ENCODE measurements at places on chromosomes 6 and 20.

DNA sequence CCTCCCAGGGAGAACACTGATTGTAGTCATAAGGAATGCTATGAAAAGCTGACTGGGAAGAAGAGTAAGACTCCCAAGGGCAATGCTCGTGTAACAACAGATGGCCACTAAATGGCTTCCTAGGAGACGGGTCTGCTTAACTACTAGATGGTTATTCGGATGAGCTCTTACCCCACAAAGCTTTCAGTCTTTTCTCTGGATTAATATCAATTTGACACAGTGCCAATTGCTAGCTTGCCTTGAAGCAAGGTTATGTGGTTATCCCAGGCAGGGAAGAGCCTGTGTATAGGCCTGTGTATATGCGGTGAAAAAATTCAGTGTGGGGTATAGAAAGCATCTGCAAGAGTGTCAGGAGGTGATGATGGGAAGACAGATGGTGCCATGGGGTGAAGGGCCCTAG, 86.4 kb upstream of the NOX3 start:
- no peak for DNase-seq

DNA sequence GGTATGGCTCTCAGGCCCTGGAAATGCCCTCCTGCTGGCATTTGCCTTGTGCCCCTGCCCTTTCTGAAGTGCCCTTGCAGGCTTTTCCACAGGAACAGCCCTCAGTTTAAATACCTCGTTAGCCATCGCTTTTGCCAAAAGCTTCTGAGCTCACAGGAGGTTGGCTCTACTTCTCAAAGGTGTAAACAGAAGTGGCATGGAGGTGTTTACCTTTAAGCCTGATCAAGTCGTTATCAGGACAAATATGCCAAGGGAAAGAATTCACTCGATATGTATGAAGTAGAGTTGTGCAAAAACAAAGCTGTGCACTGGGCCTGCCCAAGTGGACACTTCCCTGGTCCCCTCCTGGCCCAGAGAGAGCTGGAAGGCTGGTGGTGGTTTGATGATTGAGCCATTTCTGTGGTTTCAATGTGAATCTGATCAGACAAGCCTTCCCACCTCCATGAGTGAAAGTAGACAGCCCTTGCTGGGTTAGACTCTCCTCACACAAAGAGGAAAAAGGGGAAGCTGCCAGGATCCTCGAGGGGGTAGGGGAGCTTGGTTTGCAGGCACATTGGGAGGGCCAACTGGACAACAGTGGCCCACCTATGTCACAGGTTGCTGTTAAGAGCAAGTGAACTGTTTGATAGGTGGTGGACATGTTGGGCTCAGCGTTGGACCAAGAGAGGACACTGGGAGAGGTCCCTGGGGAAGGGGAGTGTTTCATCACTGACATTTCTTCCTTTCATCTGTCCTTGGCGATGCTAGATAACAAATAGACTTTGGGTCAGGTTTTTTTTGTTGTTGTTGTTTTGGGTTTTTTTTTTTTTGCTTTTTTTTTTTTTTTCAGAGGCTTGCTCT, 98.7 kb downstream of the ZDHHC14 start:
- no peak for DNase-seq

- DNase-seq, result no peak
Observed at GRCh38 chr20:30502670-30503069, 754.8 kb upstream of the DEFB115 start.

DNA sequence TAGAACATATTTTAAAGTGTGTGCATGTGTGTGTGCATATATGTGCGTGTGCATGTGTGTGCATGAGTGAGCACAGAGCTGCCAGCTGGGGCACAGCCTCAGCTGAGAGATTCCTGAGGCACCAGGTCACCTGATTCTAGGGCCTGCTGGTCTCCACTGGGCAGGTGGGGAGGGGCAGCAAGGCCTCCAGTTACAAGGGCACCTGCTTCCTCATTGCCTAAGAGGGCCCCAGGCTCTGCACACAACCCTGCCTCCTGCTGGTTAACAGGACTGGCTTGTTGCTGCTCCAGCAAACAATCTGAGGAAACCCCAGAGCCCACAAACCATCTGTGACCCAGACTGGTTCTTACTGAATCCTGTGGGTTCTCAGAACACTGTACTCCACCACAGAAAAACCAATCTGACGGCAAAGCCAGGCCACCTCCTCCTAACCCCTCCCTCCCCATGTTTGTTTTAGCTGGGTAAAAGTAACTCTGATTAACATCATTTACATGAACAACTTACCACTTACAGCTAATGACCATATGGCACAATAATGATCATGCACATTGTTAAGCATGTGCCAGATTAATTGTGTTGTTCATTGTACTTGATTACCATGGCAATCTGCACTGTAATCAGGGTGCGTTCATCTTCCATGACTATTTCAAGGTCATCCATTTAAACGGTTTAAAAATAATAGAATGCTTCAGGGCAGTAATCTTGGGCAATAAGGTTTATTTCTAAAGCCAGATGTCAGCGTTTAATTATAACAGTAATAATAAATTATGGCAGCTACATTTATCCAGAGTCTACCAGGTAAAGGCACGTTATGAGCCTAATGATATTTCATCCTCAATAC, 23.1 kb upstream of the UBE2J1 start:
- DNase-seq, result peak; percentile 75

DNA sequence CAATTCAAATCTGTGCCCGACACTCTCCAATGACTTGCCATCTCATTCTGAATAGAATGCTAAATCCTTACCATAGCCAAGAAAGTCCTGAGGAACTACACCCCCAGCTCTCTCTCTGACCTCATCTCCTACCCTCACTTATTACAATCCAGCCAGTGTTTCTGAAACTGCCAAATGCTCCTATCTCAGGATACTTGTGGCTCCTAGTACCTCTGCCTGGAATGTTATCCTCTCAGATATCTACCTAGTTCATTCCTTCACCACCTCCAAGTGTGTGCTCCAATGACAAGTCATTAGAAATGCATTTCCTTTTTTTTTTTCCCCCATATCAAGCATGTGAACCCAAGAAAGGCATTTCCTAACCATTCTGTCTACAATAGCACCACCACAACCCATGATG, 24.4 kb downstream of the ZNF184 start:
- DNase-seq, result no peak

DNA sequence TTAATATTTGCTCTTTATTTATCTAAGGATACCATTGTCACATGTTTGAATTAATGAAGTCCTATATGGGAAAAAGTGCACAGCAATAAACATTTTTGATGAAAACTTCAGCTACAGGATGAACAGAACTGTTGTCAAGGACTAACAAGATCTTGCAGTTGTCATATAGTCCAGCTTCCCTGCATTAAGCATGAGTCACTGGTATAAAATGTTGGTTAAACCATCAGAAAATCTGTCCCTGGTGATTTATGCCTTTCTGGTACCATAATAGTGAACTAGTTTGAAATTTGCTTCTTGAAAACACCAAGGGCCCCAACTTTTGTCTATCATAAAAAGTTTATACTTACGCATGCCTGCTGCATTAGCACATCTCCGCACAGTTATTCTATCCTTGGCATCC, 60.4 kb upstream of the RSPO3 start:
- no peak for DNase-seq

- DNase-seq, result peak; percentile 40
Observed at GRCh38 chr6:33694401-33694931, 17.0 kb downstream of the UQCC2 start.

DNA sequence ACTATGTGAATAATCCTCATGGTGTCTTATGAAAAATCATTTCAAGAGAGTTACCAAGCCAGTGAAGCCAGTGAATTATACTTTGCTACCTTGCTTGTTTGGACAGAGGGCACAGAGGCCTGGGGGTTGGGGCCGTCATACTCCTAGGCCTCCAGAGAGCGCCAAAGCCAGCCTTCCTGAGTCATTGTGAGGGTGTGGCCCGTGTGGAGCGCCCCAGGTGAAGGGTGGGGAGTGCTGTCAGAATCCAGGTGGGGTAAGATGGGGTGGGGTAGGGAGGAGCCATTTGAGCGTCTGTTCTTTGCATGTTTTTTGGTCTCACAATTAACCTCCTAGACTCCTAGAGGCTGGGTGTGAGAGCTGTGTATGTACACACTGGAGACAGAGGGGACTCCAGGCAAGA, 71.1 kb downstream of the PERP start:
- no peak for DNase-seq

DNA sequence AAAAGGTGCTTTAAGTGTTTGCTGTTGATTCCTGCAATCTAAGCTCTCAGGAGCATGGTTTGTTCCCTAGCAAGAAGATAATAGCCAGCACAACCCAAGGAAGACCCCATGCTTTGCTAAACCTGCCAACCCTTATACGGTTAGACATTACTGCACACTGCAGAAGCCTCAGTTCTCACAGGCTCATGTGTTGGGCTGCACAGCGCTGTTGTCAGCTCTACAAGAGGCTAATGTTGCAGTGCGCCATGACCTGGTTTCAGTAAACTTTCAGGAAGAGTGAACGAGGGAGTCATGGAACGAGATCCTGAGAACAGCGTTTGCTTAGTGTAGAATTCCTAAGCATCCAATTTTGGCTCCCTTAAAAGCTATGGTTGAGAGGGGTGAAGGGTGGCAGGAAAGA, 218.5 kb downstream of the ARHGAP18 start:
- no peak for DNase-seq

- DNase-seq, result no peak
Observed at GRCh38 chr6:22825210-22825609, 255.8 kb downstream of the HDGFL1 start.

DNA sequence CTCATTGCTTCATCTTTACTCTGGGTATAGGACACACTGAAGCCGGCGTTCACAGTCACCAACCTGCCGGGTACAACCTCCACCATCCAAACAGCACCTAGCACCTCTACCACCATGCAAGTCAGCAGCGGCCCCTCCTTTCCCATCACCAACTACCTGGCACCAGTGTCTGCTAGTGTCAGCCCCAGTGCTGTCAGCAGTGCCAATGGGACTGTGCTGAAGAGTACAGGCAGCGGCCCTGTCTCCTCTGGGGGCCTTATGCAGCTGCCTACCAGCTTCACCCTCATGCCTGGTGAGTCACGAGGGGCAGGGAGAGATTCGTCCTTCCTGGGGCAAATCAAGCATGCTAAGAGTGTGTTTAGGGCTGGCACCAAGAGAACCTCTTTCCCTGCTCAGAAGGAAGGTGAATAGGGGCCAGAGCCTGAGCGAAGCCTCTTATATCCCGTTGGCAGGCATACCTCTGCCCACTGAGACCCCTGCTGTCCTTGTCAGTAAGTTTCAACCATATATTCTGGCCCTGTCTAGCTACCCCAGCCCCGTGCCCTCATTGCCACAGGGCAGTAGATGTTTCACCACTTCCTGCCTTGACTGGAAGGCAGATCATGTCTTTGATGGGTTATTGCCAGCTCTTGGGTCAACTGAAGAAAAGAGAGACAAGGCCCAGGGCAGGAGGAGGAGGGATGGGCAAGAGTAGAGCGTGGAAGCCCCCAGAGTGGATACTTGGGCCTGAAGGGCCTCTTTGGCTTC, 4.8 kb downstream of the SRF start:
- no peak for DNase-seq

DNA sequence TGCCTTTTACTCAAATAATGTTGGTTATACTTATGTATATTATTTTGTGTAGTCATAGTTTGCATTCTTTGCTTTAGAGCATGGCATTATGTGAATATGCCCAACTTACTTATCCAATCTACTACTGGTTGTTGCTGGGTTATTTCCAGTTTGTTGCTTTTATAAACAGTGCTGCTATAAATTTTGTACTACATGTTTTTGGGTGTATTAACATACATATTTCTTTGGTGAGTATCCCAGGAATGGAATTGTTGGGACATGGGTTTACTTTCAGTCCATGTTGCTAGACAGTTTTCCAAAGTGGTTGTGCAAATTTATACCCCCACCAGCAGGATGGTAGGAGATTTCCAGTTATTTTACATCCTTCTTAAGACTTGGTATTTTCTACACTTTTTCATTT, 157.1 kb upstream of the THEMIS start:
- DNase-seq, result no peak

GRCh38 chr6:57434944-57435343, 117.5 kb downstream of the PRIM2 start:
- DNase-seq, result no peak

DNA sequence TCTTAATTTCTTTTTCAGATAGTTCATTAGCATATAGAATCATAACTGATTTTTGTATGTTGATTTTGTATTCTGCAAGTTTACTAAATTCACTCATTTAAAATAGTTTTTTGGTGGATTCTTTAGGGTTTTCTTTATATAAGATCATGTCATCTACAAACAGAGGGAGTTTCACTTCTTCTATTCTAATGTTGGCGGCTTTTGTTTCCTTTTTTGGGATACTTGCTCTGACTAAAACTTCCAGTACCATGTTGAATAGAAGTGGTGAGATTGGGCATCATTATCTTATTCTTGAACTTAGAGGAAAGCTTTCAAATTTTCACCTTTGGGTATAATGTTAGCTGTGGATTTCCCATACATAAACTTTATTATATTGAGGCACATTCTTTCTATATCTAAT, 296.9 kb downstream of the BCKDHB start:
- no peak for DNase-seq

- DNase-seq, result no peak
Observed at GRCh38 chr6:151027936-151028838, 162.7 kb downstream of the MTHFD1L start.

DNA sequence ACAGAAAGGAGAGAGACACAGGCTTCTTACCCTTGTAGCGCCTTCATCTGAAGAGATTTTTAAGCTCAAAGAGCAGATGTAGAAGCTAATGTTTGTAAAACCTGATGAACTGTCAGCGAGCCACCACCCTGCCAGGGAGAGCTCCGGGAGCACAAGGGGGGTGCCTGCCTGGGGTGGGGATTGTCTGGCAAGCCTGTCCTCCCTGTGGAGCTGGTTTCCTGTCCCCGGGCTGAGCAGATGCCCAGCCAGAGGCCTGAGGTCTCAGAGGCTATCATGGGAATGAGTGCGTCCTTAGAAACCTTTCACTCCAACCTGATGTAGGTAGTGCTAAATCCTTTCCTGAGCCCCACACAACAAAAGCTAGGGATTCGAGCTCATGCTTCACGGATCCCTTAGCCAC, 41.9 kb upstream of the NR2E1 start:
- no peak for DNase-seq

GRCh38 chr6:49202924-49203536, 260.0 kb downstream of the MMUT start:
- DNase-seq, result no peak
